Stomach (tissue), 19 donors: ENCODE measurements at places on chromosomes 16 and 17. TPM values are rescaled to one million over a fixed set of nuclear protein-coding genes. Genes with fewer than 3 reads are reported as not detected.
A peak's percentile ranks its signal among the peaks of the same experiment; 100 is the strongest.

DNA sequence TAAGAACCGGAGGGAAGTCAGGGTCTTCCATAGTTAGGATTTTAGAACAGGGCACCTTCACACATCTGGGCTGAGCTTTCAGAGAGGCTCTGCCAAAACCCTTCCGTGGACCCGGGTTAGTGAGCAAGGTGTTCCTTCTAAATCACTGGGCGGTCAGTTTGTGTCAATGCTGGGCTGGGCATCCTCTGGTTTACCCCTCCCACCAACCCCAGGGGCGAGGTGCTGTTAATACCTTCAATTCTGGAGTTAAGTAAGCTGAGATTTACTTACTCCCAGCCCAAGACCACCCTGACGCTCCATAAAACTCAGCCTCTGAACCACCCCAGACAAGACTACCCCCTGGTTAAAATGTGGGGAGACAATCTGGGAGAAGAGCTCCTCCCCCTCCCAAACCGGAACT lies 1.0 kb downstream of the TMEM92 start:
- no peak for DNase-seq

GRCh38 chr17:34369571-34369970 lies 6.5 kb upstream of the CCL1 start:
- no peak for DNase-seq

DNA sequence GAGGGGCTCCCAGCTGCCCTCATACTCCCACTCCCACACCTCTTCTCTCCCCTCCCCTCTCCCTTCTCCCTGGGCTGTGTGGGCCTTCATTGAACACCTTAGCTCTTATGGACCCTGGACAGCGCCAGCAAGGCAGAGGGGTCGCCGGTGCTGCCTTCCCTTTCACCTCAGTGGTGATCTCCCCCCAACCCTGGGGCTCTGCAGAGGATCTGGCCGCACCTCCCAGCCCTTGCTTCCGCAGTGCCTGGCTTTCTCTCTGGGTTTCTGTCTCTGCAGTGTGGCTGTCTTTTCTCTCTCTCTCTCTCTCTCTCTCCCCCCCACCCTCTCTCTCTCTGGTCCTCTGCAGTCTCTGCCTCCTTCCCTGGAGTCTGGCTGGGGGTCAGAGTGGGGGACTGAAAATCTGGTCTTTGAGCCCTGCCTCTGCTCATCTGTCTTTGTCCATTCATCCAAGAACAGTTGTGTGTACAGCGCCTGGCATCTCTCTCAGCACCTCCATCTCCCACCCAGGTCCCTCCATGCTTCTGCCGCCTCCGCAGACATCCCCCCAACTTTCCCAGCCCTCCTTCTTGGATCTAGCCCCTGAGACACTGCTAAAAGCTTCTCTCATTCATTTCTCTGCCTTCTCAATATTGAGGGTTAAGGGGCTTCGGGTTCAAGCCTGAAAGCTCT lies 1.1 kb downstream of the SEZ6L2 start:
- DNase-seq: no peak

- DNase-seq: no peak
These were observed 50.6 kb downstream of the PLD6 start for GRCh38 chr17:17155568-17155967.

Gene GFER
- 45.5 TPM for total RNA-seq

DNA sequence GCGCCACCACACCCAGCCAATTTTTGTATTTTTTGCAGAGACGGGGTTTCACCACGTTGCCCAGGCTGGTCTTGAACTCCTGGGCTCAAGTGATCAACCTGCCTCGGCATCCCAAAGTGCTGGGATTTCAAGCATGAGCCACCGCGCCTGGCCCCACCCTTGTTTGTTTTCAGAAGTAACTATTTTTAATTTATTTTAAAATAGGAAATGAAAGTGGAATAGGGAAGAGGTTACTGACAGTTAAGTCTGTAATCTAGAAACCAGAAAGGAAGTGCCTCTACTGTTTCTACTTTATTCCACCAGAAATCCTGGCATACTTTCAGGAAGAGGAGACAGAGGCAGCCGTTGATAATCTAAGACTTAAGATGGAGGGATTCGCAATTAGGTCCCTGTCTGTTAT lies 225.6 kb downstream of the TANC2 start:
- DNase-seq: no peak

DNA sequence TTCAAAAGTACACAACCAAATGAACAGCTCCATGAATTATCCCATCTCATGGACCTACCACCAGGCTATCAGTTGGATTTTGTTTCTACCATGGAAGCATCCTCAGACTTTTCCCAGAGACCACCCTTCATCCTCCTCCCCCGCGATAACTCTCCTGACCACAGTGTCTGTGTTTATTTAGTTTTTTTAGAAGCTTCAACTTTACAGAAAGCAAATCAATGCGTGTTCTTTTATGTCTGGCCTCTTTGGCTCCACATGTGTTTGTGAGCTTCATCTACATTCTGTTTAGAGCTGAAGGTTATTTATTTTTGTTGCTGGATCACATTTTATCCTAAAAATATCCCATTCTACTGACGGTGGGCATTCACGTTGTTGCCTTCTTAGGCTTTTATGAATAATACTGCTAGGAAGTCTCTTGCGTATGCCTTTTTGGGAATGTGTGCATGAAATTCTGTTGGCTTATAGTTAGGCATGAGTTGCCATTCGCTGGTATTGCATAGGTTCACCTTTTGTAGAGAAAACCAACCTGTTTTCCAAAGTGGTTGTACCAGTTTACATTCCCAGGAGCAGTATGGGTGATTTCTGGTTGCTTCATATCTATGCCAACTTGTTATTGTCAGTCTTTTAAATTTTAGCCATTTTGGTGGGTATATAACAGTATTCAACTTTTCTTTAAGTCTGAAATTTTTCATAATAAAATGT lies 83.0 kb downstream of the CMIP start:
- no peak for DNase-seq

DNA sequence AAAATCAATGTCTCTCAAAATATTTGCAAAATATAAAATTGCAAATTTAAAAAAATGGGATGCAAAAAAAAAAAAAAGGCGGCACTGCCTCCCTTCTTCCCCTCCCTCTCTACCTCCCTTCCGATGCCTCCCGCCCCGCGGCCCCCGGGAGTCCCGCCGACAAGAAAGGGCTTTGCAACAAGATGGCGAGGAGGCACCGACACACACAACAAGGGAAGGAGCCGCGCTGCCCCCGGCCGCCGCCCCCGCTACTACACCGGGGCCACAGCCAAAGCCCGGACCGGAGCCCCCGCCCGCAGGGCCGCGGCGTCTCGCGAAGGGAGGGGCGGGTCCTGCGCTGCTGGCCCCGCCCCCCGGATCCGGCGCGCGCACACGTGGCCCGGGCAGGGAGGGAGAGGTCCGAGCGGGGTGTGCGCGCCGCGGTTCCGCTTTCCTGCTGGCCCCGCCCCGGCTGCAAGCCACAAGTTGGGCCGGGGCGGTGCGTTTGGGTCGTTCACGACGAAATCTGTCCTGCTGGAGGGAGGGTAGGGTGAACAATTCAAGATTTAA lies at the start of gene MNT:
MNT (minus strand) TSS at position 184 of the 549 bp plus-strand sequence. CDS start 348 bp downstream, outside the sequence.
- peak; percentile 98 for DNase-seq

GRCh38 chr16:30958175-30959079 lies 873 bp downstream of the SETD1A start:
- DNase-seq: peak; percentile 81

Gene KRT39
- total RNA-seq: not detected

Gene SLFN12L
- 7.0 TPM for total RNA-seq

DNA sequence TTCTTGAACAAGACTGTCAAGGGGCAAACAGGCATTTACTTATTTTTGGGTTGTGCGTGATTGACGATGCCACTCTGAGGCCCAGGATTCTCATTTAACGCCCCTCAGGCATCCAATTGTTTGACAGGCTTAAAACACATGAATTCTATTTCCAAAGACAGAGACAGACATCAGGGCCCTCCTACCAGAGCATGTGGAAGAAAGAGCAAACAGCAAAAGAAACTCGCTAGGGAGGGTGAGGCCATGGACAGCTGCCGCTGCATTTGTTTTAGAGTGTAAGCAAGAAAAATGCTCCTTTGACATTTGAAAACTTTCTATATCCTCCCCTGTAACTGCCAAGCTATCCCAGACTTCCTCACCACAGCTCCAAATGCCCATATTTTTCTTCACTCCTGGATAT lies 410.1 kb downstream of the NPIPA8 start:
- no peak for DNase-seq

- DNase-seq: no peak
These were observed 360.6 kb upstream of the XYLT1 start for GRCh38 chr16:17831330-17831729.

- DNase-seq: peak; percentile 61
These were observed 29.5 kb upstream of the ULK2 start for GRCh38 chr17:19897090-19897837.

Gene HEXD
- total RNA-seq: 205 TPM

Gene MARF1
- total RNA-seq: 36.9 TPM

Gene KRT12
- total RNA-seq: not detected

Gene SPHK1
- 0.45 TPM for total RNA-seq
